ENCODE measurements at places on chromosomes 16 and 17. TPM values are rescaled to one million over a fixed set of nuclear protein-coding genes. Genes with fewer than 3 reads are reported as not detected.

The TBC1D3I gene
- 0.51 TPM for total RNA-seq

DNA sequence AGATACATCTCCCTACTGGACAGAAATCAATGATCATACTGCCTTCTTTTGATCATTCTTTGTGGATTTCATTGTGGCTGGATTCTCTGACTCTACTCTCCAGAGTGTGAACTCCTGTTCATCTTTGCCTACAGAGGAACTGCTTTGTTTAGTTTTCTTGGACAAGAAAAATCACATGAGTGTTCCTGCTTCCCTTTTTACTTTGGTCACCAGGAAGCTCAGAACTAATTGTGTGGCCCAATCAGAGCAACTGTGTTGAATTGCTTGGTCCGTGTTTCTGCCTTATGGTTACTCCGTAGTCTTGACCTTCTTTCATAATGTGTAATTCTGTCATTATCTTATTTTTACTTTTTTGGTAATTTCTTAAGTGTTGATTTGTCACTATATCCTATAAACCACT is 97.0 kb downstream of the MAF start:
- no peaks in the 10 kb centered on the region for H3K27me3 ChIP-seq
- H3K27ac ChIP-seq: no peak overlapping the region
- peaks cover 8% of the 10 kb centered on the region for H3K4me1 ChIP-seq
- no peak for DNase-seq
- H3K4me3 ChIP-seq: no peak overlapping the region

DNA sequence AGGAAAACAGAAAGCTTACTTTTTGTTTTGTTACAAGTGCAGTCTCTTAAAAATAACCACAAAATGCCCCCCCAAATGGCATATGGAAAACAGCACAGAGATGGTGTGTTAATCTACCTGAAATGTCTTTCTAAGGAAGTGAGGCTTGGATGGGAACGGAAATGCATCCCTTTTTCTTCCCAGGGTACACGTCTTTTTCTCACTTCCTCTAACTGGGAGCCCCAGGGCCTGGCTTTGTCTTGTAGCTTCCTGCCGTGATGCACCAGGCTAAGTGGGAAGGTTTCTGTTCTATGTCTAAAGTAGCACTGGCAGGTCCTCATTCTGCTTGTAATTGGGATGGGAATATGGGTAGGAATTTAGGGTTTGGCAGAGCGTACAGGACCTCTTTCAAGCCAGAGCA is 52.5 kb upstream of the CACNG3 start:
- peaks cover 30% of the 10 kb centered on the region for H3K36me3 ChIP-seq
- no peaks in the 10 kb centered on the region for H3K4me1 ChIP-seq
- H3K4me3 ChIP-seq: no peak overlapping the region
- no peak for DNase-seq

- no peaks in the 10 kb centered on the region for H3K36me3 ChIP-seq
- no peak overlapping the region for H3K27ac ChIP-seq
- no peak for DNase-seq
- H3K27me3 ChIP-seq: no peaks in the 10 kb centered on the region
Observed at GRCh38 chr17:30393491-30393890, 14.8 kb downstream of the CPD start.

GRCh38 chr16:2769675-2770056 is 7.4 kb downstream of the ELOB start:
- no peak for DNase-seq
- no peak overlapping the region for H3K4me3 ChIP-seq
- H3K36me3 ChIP-seq: peaks cover 87% of the 10 kb centered on the region
- no peaks in the 10 kb centered on the region for H3K27me3 ChIP-seq
- H3K27ac ChIP-seq: no peak overlapping the region
- no peaks in the 10 kb centered on the region for H3K4me1 ChIP-seq

The MAPT gene
- total RNA-seq: 0.42 TPM

GRCh38 chr17:31446195-31446967 is 54.9 kb downstream of the RAB11FIP4 start:
- H3K27ac ChIP-seq: no peak overlapping the region
- H3K27me3 ChIP-seq: no peaks in the 10 kb centered on the region
- no peaks in the 10 kb centered on the region for H3K36me3 ChIP-seq
- no peak overlapping the region for H3K4me3 ChIP-seq
- DNase-seq: no peak

The RASD1 gene
- total RNA-seq: 1.1 TPM

The ZNF624 gene
- 5.3 TPM for total RNA-seq

GRCh38 chr16:67240506-67240905 is 6.8 kb downstream of the FHOD1 start:
- H3K27ac ChIP-seq: peak overlapping the region; percentile 51
- DNase-seq: no peak
- H3K4me3 ChIP-seq: no peak overlapping the region
- peaks cover 22% of the 10 kb centered on the region for H3K4me1 ChIP-seq
- peaks cover 15% of the 10 kb centered on the region for H3K36me3 ChIP-seq
- H3K27me3 ChIP-seq: no peaks in the 10 kb centered on the region

- H3K4me3 ChIP-seq: no peak overlapping the region
- no peaks in the 10 kb centered on the region for H3K36me3 ChIP-seq
- no peaks in the 10 kb centered on the region for H3K27me3 ChIP-seq
- DNase-seq: no peak
- H3K4me1 ChIP-seq: no peaks in the 10 kb centered on the region
- H3K27ac ChIP-seq: no peak overlapping the region
Observed at GRCh38 chr16:77430787-77431585, 3.8 kb downstream of the ADAMTS18 start.

The FBXL16 gene
- 7.6 TPM for total RNA-seq

GRCh38 chr16:87368029-87368770 is 15.4 kb downstream of the FBXO31 start:
- no peaks in the 10 kb centered on the region for H3K4me1 ChIP-seq
- no peak overlapping the region for H3K27ac ChIP-seq
- no peak overlapping the region for H3K4me3 ChIP-seq
- DNase-seq: no peak
- H3K27me3 ChIP-seq: no peaks in the 10 kb centered on the region

GRCh38 chr17:28338056-28338768 is 2.7 kb downstream of the TNFAIP1 start:
- DNase-seq: no peak
- peaks cover 31% of the 10 kb centered on the region for H3K4me1 ChIP-seq
- peaks cover 15% of the 10 kb centered on the region for H3K36me3 ChIP-seq
- no peak overlapping the region for H3K4me3 ChIP-seq

- H3K4me3 ChIP-seq: no peak overlapping the region
- peaks cover 28% of the 10 kb centered on the region for H3K4me1 ChIP-seq
- H3K36me3 ChIP-seq: no peaks in the 10 kb centered on the region
- no peak for DNase-seq
Observed at GRCh38 chr17:16211590-16211989, 3.7 kb downstream of the NCOR1 start.

The DHRS7C gene
- not detected for total RNA-seq

DNA sequence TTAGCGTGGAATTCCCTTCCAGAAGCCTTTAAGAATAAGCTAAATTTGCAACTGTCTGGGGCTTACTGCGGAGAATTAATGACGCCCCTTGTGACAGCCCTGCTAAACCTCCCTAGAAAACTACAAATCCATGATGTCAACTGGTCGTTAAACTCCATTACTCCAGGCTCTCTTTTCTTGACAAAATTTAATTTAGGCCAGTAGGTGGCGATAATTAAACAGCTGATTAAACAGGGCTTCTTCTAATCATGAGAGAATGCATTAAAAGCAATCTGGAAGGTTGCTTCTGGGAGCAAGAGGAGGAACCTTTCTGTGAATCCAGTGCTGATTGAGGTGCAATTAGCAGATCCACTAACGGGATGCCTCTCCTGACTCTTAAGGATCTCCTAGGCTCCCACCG is 8.1 kb upstream of the NLRP1 start:
- peaks cover 8% of the 10 kb centered on the region for H3K27me3 ChIP-seq
- no peak overlapping the region for H3K27ac ChIP-seq
- no peak overlapping the region for H3K4me3 ChIP-seq
- H3K4me1 ChIP-seq: no peaks in the 10 kb centered on the region

GRCh38 chr17:81250286-81251093 is 11.4 kb downstream of the NDUFAF8 start:
- H3K4me1 ChIP-seq: no peaks in the 10 kb centered on the region
- H3K36me3 ChIP-seq: peaks cover 11% of the 10 kb centered on the region
- DNase-seq: no peak
- H3K27ac ChIP-seq: no peak overlapping the region

DNA sequence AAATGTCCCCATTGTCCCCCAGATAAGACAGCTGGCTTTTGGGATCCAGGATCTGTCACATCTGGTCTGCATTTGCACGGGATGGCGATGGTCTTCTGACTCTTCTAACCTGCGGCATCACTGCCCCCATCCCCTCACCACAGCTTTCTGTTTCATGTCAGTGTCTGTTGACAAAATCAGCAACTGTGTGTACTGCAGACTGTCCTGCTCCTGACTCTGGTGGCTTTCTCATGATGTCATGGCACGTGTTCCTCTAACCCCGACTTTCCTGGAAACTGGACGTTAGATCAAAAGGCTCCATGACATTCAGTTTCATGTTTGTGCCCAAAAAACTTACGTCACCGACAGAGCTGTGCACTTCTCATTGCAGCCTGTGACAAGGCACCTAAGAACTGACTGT is 30.1 kb upstream of the CPNE2 start:
- H3K36me3 ChIP-seq: peaks cover 43% of the 10 kb centered on the region
- no peak overlapping the region for H3K27ac ChIP-seq
- DNase-seq: no peak
- H3K27me3 ChIP-seq: no peaks in the 10 kb centered on the region
- H3K4me3 ChIP-seq: no peak overlapping the region

DNA sequence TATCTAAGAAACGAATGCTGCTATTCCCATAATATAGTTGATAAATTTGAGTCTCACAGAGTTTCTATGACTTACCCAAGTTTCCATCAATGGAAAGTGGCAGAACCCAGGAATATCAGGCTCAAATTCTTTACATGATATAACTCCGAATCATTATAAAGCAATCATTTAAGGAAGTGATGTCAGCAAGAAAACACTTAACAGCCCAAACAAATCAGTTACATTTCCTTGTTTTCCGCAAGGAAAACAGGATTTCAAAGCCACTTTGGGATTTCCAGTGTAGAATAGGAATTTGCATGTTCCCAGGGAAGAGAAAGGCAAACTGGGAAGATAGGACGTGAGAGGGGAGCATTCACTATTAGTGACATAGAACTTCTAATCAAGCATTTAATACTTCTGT is 311.4 kb upstream of the GOT2 start:
- no peaks in the 10 kb centered on the region for H3K27me3 ChIP-seq
- no peak overlapping the region for H3K4me3 ChIP-seq
- no peak for DNase-seq
- H3K4me1 ChIP-seq: no peaks in the 10 kb centered on the region
- H3K27ac ChIP-seq: no peak overlapping the region
- no peaks in the 10 kb centered on the region for H3K36me3 ChIP-seq

GRCh38 chr16:89744813-89745212 is 23.5 kb downstream of the ZNF276 start:
- peaks cover 6% of the 10 kb centered on the region for H3K36me3 ChIP-seq
- peaks cover 13% of the 10 kb centered on the region for H3K4me1 ChIP-seq
- no peak overlapping the region for H3K27ac ChIP-seq
- no peak overlapping the region for H3K4me3 ChIP-seq

GRCh38 chr16:2186064-2186463 is 10.3 kb downstream of the CASKIN1 start:
- DNase-seq: no peak
- H3K4me1 ChIP-seq: no peaks in the 10 kb centered on the region

The ZG16B gene
- 0.74 TPM for total RNA-seq

- peaks cover 77% of the 10 kb centered on the region for H3K4me1 ChIP-seq
- H3K36me3 ChIP-seq: no peaks in the 10 kb centered on the region
- peak overlapping the region; percentile 64 for H3K27ac ChIP-seq
- peak; percentile 48 for DNase-seq
- H3K27me3 ChIP-seq: no peaks in the 10 kb centered on the region
Observed at GRCh38 chr16:28292731-28293600, 641 bp downstream of the SBK1 start.

DNA sequence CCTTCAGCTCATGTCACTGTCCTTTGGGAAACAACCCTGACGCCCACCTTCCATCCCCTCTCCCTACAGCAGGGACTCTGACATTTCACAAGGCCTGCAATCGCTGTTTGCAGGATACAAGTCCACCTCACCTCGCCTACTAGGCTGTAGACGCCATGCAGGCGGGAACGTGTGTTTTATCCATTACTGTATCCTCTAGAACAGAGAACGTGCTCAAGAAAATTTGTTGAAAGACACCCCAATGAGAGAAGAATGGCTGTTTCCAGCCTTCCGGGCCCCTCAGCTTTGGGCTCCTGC is 1.5 kb upstream of the TTYH2 start:
- no peak for DNase-seq
- peak overlapping the region; percentile 39 for H3K27ac ChIP-seq
- peaks cover 38% of the 10 kb centered on the region for H3K4me1 ChIP-seq
- H3K27me3 ChIP-seq: no peaks in the 10 kb centered on the region
- peaks cover 27% of the 10 kb centered on the region for H3K36me3 ChIP-seq

- H3K27ac ChIP-seq: peak overlapping the region; percentile 17
- no peaks in the 10 kb centered on the region for H3K36me3 ChIP-seq
- no peak overlapping the region for H3K4me3 ChIP-seq
- peaks cover 95% of the 10 kb centered on the region for H3K4me1 ChIP-seq
- H3K27me3 ChIP-seq: no peaks in the 10 kb centered on the region
Observed at GRCh38 chr16:89361751-89362539, 128.4 kb downstream of the ANKRD11 start.

The TAT gene
- total RNA-seq: not detected

The TXNDC17 gene
- 105 TPM for total RNA-seq

- H3K27me3 ChIP-seq: no peaks in the 10 kb centered on the region
- H3K27ac ChIP-seq: no peak overlapping the region
- H3K4me3 ChIP-seq: no peak overlapping the region
- H3K36me3 ChIP-seq: no peaks in the 10 kb centered on the region
- DNase-seq: no peak
Observed at GRCh38 chr16:82715160-82715559, 88.4 kb downstream of the CDH13 start.

GRCh38 chr17:77501751-77502625 is 361.2 kb downstream of the SEC14L1 start:
- no peaks in the 10 kb centered on the region for H3K4me1 ChIP-seq
- H3K27me3 ChIP-seq: no peaks in the 10 kb centered on the region
- H3K27ac ChIP-seq: no peak overlapping the region
- no peak overlapping the region for H3K4me3 ChIP-seq
- H3K36me3 ChIP-seq: peaks cover 17% of the 10 kb centered on the region
- DNase-seq: no peak

Data from CD8-positive, alpha-beta memory T cell (primary cell).